Activated T-cell treated with anti-CD3 and anti-CD28 coated beads for 1 hour (primary cell): ENCODE measurements at places on chromosomes 3 and 15.

- no peak for DNase-seq
Measured at GRCh38 chr15:61697796-61698195, 362.5 kb downstream of the VPS13C start.

DNA sequence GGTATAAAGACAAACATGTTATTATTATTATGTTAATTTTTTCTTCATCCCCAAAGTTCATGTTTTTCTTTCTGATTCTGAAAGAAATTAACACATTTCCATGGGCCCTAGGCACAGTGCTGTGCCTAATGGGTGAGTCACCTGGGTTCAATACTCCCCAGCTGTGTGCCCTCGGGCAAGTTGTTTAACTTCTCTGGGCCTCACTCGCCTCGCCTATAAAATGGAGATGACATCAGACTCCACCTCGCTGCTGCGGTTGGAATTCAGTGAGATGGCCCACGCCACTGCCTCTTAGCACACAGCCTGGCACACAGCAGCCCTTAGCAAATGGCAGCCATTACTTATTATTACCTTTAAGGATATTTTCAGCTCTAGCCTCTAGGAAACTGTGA, 22.6 kb downstream of the DNASE1L3 start:
- DNase-seq = no peak

- DNase-seq = no peak
Measured at GRCh38 chr3:194685065-194685717, 492 bp upstream of the FAM43A start.

DNA sequence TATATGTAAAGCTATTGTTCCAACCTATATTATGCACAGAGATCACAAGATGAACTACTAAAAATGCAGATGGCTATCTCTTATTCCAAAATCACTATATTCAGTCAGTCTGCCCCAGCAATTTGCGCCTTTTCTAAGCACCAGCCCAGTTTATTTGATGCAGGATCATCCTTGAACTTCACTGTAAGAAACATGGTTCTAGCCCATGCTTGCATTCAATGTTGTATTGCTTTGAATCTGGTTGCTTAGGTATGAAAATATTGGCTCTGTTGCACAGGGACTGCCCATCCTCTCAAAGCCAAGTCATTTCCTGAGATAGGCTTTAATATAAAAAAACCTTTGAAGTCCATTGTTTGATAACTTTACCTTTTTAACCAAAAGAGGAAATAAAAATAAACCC, 170.5 kb upstream of the LRIG1 start:
- DNase-seq = no peak

- DNase-seq = no peak
Measured at GRCh38 chr15:72276326-72276700, 4.0 kb upstream of the PARP6 start.

DNA sequence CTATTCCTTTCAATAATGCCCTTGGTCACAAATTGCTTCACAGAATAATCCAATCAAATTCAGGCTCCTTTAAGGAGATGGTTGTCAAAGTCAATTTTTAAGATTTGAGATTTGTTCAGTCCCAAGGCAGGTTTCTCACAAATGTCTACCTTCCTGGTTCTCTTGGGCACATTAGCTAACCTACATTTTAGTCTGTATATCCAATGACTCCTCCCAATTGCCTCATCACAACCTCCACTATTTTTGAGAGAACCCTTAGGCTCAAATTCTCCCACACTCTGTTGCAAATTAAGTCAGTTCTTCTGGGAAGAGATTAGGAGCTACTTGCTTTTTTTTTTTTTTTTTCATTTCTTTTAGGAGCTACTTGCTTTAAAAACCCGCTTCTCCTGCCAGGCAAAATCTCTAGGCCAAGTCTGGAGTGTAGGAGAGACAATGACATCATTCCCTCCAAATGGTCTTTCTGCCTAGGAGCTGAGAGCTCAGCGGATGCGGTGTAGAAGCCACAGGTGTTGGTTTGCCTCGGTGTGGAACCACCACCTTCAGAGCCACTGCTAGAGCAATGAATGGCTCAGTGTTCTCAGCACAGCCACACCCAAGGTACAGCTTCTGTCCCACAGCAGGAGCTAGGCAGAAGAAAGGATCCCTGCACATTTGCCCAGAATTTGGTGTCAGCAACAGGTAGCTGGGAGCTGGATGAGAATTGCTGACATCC, 10.0 kb upstream of the INO80 start:
- no peak for DNase-seq

GRCh38 chr15:58483376-58483775, 51.6 kb downstream of the LIPC start:
- DNase-seq = no peak

DNA sequence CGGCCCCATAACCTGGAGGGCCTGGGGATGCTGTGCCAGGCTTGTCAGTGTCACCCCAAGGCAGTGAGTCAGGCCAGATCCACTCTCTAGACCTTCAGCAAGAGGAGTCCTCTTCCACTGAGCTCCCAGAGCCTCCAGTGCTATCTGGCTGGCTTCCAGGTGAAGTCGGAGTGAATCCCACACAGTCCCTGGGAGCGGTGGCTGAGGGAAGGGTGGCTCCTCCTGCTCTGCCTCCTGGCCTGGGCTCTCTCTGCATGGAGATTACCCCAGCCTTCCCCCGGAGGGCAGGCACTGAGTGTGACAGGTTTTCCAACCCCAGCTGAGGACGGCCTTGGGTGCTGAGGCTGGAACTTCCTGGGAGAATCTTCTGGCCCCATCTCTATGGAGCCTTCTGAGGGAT, 82.7 kb downstream of the EPHB1 start:
- no peak for DNase-seq

DNA sequence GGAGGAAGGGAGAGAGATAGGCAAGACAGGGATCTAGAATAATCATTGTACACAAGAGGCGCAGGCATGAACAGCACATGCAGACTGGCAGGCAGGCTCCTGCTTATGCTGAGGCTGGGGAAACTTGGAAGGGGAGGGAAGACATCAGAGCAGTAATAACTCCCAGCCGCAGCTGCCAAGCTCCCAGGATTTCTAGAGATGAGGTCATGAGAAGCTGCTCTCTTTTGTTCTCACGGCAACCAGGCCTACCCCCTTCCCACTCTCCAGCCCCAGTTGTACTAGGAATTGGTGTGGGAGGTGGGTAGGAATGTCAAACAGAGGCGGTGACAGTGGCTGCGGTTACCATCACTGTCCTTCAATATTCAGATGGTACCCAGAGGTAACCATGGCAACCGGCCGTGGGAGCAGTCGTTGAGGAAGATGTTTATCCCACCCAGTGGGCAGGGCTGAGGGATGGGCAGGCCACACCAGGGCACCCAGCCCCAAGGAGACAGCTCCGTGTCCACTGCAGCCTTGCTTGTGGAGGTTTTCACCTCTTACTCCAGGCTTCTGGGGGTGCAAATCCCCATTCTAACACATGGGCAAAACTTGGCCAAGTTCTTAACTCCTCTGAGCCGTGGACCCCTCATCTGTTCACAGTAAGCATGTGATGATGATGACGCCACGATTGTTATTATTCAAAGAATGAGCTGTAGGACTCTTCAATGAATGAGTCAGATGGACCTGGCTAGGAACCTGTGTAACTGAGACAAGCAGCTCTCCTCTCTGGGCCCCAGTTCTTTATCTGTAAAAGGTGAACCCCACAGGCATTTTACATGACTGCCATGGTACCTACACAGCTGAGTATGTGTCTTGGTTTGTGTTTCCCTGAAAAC, 360.8 kb upstream of the PROK2 start:
- no peak for DNase-seq

- DNase-seq = no peak
Measured at GRCh38 chr3:149395107-149396089, 17.9 kb upstream of the TM4SF1 start.

DNA sequence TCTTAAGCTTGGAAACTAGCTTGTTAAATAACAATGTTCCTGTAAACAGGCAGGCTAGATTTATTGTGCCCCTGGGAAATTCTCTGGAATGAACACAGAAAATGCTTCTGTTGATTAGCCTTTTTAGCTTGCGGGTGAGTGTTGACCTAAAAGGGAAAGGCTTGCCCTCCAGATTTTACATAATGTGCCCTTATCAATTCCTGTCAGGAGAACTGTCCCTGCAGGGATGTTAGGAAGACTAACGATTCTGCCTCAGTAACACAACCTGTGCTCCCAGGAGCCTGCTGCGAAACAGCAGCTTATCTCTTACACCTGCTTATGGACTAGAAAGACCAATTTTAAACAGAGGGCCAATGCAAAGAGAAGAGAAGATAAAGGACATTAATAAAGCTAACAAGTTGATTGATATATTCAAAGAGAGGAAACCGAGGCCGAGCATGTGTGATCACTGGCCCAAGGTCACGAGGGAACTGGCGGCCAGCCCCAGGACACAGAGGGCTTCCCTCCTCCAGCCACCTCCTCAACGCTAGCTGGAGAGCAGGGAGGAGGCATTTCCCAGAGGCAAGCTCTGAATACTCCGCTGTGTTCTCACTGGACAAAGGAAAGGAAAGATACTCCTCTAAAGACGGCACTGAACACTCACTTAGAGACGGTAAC, 48.4 kb upstream of the TJP1 start:
- DNase-seq = no peak

GRCh38 chr3:160009525-160009924, 20.9 kb downstream of the IL12A start:
- no peak for DNase-seq

- DNase-seq = no peak
Measured at GRCh38 chr15:52803467-52804306, 13.6 kb upstream of the ONECUT1 start.

GRCh38 chr3:122589297-122589696, 11.8 kb downstream of the PARP15 start:
- DNase-seq = no peak

GRCh38 chr15:65558336-65558735, 28.1 kb downstream of the HACD3 start:
- no peak for DNase-seq

DNA sequence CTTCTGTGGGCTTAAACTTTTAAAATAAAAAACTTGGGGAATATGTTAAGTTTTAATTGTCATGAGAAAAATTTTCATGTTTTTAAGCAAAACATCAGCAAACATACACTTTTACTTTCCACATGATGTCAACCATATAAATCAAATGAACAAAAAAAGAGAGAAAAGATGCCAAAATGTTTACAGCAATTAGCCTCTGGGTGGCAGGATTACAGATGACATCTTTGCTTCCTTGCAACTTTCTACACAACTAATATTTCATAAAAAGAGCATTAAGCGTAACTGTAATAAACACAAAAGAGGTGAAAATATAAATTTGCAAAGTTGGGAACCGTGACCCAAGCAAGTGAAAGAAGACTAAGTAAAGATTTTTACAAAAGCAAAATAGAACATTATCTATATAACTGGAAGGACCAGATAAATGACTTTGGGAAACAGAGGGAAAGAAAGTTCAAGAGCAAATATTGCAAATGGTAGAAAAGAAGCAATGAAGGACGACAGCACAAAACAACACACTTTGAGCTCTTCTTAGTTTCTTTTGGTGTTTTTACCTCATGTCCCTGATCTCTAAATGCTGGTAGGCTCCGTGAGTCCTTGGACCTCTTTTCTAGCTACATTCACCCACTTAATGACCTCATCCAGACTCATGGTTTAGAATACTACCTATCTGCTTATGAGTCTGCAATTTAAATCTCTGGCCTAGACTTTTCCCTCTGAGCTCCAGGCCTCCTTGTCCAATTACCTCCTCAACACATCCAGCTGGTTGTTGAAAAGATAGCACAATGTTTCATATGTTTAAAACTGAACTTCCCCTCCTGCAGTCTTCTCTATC, 9.4 kb downstream of the TP53BP1 start:
- DNase-seq = no peak

DNA sequence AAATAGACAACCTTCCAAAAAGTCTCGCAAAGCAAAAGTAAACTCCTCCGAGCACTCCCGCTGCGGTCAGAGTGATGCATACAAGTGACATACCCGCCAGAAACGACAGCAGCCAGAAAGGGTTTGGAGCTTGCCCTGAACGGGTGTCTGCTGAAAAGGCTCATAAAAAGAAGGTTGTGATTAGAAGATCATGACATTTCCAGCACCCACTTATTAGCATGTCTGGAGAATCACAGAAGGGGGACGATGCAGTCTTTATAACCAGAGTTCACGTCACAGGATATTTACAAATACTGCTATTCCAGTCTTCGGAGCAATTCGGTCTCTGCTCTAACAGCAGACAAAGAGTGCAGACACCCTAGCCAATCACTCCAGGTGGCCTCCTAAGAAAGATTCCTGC, 59.1 kb upstream of the FRMD4B start:
- no peak for DNase-seq

- no peak for DNase-seq
Measured at GRCh38 chr3:123068601-123069381, 2.0 kb downstream of the PDIA5 start.

GRCh38 chr15:63843901-63844317, 10.2 kb upstream of the HERC1 start:
- no peak for DNase-seq

DNA sequence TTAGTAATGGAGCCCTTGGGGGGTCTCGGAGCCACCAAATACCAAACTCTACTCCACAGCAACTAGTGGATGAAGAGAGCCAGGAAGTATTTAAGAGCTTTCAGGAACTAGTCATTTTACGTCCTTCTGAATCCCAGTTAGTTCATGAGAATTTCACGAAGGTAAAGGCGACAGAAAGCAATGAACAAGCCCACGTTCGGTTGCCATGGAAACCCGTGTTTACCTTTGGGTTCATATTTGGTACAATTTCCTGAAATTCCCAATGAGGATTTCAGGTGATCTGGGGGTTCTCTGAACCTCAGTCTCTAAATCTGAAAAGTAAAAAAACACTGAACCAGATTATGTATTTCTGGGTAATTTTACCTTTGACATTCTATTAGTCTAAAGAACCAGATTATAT, 93.0 kb downstream of the BDH1 start:
- no peak for DNase-seq

- DNase-seq = no peak
Measured at GRCh38 chr3:193909387-193909786, 226.6 kb upstream of the HES1 start.

- DNase-seq = no peak
Measured at GRCh38 chr3:131883711-131884407, 151.0 kb downstream of the CPNE4 start.

GRCh38 chr3:152040319-152040718, 166.9 kb downstream of the SUCNR1 start:
- DNase-seq = no peak
